Mesothelial cell of epicardium (in vitro differentiated cells): ENCODE measurements at places on chromosomes 3 and 15.

GRCh38 chr3:100097919-100098783 lies 16.1 kb downstream of the FILIP1L start:
- no peak for DNase-seq

DNA sequence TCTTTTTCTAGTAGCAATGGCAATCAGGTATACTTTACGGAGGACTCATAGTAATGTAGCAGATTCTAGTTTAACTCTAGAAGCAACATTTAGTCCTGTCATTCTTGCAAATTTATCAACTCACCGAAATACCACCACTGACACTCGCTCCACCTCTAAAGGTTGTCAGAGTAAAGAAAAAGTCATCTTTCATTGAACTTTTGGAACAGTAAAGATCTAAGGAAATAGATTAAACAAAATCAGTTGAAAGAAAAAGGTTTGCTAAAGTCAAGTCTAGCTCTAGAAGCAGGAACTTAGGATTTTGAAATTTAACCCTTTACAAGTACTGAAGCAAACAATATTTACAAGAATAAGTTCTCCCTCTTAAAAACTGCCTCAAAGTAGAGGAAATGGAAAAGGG lies 8.7 kb downstream of the ATP8B4 start:
- no peak for DNase-seq

DNA sequence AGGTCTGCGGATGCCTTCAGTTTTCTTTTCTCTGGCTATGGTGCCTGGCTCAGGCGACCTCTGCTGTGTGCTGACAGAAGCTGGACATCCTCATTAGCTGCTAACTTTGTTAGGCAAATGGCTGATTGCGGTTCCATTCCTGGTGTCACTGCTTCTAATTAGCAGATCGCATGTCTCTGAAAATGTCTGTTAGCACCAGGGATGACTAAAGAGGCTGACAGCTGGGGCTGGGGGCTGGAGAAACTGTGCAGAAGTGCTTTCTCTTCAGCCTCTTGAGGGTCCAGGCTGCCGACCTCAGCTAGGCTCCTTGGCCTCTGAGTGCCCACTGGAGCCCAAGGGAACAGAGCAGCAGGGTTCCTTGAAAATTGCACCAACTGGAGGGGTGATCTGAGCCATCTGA lies 39.3 kb downstream of the CHCHD6 start:
- no peak for DNase-seq

DNA sequence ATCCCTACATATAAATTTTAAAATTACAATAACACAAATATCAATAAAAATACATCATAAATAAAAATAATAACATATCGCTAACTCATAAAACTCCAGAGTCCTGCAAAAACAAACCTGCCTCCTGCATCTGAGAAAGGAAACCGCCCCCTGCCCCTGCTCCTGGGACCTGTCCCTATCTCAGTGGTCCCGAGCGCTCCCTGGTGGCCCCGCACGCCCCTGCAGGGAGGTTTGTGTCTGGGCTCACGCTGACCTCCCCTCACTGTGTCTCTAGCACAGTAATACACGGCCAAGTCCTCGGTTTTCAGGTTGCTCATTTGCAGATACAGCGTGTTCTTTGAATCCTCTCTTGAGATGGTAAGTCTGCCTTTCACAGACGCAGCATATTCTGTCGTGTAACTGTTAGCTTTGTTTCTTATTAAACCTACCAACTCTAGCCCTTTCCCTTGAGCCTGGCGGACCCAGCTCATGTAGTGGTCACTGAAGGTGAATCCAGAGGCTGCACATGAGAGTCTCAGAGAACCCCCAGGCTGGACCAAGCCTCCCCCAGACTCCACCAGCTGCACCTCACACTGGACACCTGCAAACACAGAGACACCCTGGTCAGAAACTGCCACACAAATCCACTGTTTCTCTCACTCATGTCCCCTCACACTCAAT lies 554.1 kb downstream of the GOLGA6L6 start:
- DNase-seq: no peak

DNA sequence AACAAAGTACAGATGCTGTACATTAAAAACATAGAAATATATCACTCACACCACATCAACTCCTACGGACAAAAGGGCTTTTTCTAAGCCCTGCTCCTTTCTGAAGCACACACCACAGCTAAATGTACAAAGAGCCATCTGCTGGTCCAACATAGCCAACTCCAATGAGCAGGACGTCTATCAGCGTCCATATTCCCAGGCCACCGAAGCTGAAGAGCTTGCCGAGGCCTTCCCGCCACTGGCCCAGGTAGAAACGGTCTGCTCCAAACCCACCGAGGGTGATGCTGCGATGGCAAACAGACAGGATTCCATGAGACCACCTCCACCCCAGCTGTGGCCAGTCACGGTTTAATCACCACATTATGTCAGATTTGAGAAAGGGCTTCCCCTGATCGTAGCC lies 9.8 kb downstream of the TM2D3 start:
- DNase-seq: no peak

DNA sequence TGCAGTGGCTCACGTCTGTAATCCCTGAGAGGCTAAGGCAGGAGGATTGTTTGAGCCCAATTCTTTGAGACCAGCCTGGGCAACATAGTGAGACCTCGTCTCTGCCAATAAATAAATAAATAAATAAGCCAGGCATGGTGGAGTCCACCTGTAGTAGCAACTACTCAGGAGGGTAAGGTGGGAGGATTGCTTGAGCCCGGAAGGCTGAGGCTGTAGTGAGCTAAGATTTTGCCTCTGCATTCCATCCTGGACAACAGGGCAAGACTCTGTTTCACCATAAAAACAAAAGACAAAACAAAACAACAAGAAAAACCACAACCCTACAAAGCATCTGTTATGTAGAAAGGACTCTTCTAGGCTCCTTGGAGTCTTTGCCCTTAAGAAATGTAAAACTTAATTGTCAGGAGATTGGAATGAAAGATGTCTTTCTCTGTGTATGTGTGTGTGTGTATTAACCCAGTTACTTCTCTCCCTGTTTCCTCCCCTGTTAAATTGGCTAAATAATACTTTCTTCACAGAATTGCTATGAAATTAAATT lies 9.5 kb downstream of the NECTIN3 start:
- DNase-seq: no peak

DNA sequence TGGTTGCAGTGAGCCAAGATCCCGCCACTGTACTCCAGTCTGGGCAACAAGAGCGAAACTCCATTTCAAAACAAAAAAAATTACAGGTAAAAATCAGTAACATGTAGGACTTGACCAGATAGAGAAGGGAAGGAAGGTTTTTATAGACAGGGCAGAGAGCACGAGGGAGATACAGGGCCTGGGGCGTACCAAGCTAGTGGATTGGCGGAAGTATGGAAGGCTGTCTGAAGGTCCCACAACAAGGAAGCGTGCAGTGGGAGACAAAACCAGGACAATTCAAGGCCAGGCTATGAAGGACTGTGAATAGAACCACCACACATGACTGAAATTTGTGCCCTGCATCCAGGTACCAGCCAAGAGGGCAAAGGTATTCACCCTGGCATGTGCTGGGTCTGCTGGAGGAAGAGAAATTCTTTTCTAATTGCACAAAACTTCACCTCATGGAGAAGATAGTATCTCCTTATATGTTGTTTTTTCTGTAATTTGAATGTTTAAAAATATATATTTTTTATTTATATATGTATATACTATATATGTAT lies 33.0 kb upstream of the BCL2A1 start:
- no peak for DNase-seq

DNA sequence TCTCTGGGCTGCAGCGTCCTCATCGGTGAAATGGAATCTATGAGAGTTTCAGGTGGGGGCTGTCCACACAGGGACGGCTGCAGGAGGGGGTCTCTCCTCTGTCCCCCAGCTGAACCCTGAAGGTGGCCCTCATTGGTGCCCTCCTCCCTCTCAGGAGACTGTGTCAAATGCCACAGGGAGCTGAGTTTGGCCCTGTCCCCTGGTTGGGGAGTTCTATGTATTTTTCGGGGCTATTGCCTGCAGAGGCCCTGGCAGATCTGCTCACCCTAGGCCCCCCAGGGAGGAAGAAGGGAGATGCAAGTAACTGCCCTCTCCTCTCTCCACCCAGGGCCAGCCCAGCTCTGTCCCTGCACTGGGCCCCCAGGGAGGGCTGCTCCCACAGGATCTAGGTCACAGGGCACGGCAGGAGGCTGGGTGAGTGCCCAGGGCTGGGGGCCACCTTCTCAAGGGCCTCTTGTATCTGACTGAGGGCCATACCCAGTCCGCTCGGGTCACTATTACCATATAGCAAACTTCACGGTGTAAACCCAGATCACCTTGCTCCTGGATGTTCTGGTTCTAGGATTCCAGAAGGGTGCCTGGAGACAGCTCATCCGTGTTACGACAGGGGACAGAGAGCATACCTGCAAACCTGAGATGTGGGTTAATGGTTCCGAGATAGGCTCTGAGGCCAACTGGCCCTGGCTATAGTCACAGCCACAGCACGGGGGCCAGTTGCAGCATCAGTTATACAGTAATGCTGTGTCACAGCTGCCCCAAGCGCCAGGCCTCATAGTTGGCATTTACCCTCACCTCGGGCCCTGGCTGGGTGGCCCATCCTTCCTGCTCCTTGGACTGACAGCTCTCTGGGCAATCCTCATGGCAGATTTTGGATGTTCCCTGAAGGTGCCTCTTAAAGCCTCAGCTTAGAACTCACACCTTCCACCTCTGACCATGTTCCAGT lies 102.4 kb upstream of the PRR23E start:
- DNase-seq: no peak

GRCh38 chr3:51671734-51672475 lies 853 bp downstream of the TEX264 start:
- no peak for DNase-seq

DNA sequence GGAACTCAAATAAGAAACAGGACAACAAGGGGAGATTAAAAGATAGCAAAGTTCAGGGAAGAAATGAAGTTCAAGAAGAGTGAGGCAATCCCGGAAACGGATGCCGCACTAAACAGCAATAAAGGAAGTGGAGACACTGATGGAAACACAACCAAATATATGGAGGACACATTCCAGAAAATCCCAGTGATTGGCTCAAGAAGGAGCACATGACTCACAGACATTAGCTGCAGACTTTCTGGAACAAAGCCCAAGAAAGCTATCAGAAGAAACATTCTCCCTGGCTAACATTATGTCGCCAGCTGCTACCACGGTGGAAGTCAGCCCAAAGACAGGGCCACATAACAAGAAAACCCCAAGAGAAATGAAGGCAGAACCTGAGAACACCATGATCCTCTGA lies 18.1 kb upstream of the VGLL4 start:
- no peak for DNase-seq

GRCh38 chr3:173238091-173238490 lies 97.1 kb upstream of the SPATA16 start:
- no peak for DNase-seq

- DNase-seq: no peak
These were observed 72.6 kb upstream of the DPH6 start for GRCh38 chr15:35618260-35619188.

- DNase-seq: no peak
These were observed 51.1 kb upstream of the PLXNA1 start for GRCh38 chr3:126931806-126932187.

DNA sequence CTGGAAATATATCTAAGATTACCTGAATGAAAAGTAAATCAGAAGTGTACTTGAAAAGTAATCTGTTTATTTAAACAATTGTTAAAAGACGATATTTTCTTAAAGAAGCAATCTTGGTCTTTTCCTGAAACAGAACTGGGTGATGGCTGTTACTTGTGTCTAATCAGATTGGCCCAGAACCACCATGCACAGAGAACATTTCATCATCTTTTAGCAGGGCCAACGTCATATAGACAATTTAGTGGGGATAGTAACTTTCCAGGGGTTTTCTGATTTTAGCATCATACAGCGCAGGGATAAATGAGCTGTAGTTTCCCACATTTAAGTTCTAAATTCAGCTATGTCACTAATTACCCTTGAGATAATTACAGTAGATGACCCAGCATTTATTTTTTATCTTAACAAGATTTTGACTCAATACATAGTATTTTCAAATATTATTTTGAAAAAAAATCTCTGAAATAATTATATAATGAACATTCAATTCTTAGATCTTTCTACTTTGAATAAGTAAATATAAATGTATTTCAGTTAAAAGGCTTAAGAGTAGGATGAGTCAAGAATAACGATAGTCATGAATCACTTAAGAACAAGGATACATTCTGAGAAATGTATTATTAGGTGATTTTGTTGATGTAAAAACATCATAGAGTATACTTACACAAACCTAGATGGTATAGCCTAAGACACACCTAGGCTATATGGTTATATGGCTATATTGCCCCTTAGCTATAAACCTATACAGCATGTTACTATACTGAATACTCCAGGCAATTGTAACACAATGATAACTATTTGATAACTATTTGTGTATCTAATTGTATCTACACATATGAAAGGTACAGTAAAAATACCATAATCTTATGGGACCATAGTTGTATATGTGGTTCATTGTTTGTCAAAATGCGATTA lies 103.8 kb upstream of the MME start:
- DNase-seq: no peak

DNA sequence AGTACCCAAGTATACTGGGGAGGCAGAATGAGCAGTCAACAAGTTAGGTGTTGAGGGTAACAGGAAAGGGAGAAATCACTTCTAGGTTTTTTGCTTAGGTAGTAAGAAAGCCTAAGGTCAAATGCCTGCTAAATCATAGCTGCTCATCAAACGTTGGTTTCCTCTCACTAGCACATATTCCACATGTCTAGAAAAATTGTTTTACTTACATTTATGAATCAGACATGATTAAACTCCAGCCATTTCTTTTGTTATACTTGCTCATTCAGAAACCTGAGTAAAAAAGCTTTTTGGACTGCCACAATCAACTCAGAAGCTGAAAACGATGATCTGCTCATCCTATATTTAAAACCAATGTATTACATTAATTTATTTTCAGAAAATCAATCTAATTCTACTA lies 40.2 kb downstream of the SLC9A9 start:
- DNase-seq: no peak

DNA sequence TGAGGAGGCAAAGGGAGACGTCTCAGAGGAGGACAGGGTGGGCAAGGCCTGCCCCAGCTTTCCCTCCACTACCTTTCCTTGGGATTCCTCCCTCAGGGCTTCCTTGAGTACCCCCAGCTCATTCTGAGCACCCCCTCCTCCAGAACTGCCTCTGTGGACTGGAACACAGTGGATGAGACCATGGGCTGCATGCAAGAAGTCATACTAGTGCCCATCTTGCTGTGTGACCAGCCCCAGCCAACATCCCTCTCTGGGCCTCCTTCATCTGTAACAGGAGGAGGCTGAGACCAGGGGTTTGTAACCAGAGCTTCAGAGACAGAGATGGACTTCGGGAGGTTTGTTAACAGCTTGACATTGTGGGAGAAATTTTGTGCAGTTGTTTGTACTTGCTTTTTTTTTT lies 25.6 kb downstream of the FEM1B start:
- DNase-seq: no peak

- no peak for DNase-seq
These were observed 5.6 kb downstream of the SIAH2 start for GRCh38 chr3:150757364-150757763.

DNA sequence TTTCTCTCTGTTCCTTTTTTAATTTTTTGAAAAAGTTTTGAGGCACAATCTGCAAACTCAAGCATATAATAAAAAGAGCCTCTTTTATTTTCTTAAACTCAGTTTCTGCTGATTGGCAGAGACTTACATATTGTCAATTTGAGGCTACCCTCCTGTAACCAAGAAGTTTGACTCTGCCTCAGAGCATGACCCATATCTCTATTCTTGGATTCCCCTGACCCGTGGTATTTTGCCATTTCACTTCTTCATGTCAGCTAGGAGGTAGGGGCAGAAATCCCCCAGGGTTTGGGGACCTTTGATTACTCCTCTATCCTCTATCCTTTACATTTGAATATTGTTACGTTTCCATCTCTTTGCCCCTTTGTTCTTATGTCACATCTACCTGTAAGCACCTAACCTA lies 479.1 kb upstream of the ALCAM start:
- DNase-seq: no peak
